ENCODE measurements at places on chromosomes 2 and 18.
A peak's percentile ranks its signal among the peaks of the same experiment; 100 is the strongest.

- DNase-seq: no peak
Observed at GRCh38 chr2:121366040-121366439, 81.0 kb upstream of the TFCP2L1 start.

DNA sequence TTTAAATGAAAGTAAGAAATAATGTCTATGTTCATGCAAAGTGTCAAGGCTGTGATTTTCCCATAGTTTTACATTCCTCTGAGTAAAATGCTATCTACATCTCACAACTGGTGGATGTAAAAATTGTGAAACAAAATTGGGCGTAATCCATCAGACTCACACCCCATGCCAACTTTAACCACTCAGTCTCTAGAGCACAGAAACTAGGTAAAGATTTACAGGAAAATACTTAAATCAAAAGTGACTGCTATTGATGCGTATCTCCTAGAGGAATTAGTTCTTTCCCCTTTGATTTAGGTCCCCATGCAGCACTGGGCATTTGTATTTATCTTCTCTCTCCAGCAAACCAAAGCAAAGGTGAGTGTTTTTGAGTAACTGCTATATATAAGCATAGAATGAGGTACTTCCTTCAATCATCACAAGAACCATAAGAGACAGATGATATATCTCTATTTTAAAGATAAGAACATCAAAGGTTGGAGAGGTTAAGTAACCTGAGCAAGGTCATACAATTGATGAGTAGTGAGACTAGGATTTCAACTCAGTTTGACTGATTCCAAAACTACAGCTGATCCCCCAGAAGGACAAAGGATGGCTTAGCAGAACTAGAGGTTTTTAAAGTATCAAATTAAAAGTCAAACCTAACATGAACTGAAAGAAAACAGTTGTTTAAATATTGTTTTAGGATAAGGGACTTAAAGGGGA, 594.0 kb upstream of the ACVR2A start:
- DNase-seq: no peak

- no peak for DNase-seq
Observed at GRCh38 chr2:193891023-193891422, 1696.3 kb upstream of the TMEFF2 start.

DNA sequence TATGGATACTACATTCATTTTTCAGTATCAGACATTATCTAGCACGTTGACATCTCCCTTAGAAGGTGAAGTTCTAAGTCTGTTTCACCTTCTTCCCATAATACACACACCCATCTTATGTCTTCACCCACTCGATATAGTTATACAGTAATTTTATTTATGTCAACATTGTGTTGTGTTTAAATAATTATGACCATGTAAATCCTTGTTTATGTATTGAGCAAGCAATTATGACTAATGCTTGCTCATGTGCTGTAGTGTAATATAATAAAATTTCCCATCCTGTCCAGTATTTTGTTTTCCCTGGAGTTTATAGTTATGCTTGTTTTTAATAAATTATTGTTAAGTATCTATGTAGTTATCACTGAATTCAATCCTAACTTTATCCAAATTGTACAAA, 163.2 kb downstream of the MTX2 start:
- DNase-seq: peak; percentile 28

GRCh38 chr18:49745045-49746014, 68.0 kb downstream of the ACAA2 start:
- DNase-seq: no peak

- DNase-seq: peak; percentile 59
Observed at GRCh38 chr2:149767516-149767974, 180.0 kb upstream of the MMADHC start.

DNA sequence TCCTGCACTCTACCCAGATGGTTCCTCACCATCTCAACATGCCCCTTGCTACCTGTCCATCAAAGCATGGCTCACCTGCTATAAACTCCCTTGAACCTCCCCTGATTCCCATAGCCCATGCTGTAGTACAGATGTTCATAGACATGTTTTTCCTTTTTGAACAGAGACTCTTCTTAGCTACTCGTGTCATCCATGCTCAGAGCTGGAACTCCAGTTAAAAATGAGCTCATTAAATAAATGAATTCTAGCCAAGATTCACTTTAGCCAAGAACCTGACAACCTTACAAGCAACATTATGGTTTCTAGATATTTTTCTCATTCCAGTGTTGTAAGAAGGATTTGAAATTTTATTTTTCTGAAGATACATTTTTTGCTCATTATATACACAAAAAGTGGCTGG, 65.0 kb downstream of the SCG2 start:
- no peak for DNase-seq

DNA sequence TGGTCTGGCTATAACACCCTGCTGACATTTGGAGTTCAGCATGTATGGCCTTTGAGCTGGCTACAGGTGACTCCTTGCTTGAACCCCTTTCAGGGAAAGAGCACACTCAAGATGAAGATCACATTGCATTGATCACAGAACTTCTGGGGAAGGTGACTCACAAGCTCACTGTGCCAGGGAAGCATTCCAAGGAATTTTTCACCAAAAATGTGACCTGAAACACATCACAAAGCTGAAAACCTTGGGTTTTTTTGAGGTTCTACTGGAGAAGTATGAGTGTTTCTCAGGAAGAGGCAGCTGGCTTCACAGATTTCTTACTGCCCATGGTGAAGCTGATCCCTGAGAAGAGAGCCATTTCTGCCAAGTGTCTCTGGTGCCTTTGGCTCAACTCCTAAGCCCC, 879.0 kb downstream of the CBLN2 start:
- no peak for DNase-seq

GRCh38 chr18:434410-434809, 66.1 kb downstream of the COLEC12 start:
- peak; percentile 32 for DNase-seq

DNA sequence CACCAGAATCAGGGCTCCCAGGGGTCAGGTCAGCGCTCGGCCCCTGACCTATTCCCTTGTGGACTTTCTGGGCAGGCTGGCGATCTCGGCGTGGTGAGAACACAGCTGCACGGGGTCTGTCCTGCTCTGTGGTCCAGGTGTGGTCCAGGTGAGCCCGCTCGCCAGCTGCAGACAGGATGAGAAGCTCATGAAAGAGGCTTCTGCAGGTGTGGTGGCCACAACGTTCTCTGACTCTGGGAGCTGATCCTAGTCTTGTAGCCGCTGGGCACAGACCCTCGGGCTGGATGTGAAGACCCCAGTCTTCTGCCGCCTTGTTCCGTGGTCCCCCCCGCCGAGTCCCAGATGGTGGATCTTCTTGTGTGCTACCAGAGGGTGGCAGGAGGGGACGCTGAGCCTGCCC, 129.7 kb downstream of the RTP5 start:
- DNase-seq: no peak

DNA sequence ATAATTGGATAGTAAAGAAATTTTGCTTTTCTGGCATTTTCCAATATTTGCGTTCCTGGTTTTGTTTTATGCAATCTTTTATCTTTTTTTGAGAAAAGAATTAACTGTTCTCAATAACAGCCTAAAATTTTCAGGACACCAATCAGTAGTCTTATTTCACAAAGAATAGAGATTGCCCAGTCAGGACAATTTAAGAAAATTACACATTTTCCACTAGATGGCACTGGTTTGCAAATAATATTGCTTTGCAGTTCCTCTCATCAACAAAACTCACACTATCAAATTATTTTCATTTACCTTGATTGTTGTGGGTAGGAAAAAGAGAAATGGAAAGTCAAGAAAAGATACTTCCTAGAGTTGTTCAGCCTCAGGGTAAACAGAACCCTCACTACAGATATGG, 2.4 kb upstream of the RBM45 start:
- DNase-seq: peak; percentile 48

DNA sequence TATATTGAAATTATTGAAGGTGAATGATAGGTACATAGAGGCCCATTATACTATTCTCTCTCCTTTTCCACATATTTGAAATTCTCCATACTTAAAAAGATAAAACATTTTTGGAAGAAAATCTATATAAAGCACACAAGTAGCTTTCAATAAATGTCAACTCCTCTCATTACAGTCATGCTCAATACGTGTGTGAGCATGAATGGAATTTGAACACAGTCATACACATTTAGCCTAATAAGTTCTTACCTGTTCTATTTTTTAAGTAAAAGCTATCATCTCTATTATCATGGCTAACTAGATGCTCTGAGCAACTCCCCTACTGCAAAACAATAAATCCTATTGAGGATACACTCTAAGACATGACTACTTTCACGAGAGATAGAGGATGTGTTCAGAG, 41.9 kb upstream of the SPATS2L start:
- DNase-seq: no peak

DNA sequence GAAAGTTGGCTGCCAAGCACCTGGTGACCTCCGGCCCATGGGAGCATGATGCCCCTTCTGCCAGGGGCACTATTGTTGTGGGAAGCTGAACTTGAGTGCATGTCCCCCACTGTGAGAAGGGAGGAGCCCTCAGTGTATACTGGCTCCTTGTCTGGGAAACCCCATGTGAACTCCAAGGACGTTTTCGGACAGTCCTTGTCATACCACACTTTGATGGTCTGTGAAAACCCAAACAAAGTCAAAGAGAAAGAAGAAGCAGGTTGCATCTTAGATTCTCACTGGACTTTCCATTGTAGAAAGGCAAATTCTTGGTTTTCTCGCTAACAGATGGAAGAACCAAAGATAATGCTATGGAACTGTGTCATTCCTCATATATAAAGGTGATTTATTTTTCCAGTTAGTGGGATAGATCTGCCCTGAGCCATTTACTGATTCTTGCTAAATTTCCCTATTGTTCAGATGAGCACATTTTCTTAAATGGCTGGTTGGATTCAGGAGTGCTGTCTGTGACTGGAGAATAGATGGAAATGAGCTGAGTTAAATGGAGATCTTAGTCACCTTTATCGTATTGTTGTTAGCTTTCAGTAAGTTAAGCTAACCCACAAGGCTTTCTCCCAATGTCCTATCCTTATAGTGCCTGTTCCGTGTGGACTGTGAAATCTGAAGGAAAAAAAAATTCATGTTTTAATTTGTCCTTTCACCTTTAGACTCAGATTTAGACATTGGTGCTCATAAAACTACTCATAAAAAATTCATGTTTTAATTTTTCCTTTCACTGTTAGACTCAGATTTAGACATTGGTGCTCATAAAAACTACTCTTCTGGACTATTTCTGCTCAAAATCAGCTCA, 166.6 kb downstream of the ACTR3 start:
- DNase-seq: no peak

- DNase-seq: peak; percentile 17
Observed at GRCh38 chr18:6994056-6994770, 123.4 kb downstream of the LAMA1 start.

GRCh38 chr18:43482136-43482535, 204.8 kb upstream of the SYT4 start:
- no peak for DNase-seq

- no peak for DNase-seq
Observed at GRCh38 chr2:73972846-73973245, 11.9 kb upstream of the TET3 start.

GRCh38 chr18:10482985-10483949, 28.8 kb downstream of the APCDD1 start:
- DNase-seq: no peak

DNA sequence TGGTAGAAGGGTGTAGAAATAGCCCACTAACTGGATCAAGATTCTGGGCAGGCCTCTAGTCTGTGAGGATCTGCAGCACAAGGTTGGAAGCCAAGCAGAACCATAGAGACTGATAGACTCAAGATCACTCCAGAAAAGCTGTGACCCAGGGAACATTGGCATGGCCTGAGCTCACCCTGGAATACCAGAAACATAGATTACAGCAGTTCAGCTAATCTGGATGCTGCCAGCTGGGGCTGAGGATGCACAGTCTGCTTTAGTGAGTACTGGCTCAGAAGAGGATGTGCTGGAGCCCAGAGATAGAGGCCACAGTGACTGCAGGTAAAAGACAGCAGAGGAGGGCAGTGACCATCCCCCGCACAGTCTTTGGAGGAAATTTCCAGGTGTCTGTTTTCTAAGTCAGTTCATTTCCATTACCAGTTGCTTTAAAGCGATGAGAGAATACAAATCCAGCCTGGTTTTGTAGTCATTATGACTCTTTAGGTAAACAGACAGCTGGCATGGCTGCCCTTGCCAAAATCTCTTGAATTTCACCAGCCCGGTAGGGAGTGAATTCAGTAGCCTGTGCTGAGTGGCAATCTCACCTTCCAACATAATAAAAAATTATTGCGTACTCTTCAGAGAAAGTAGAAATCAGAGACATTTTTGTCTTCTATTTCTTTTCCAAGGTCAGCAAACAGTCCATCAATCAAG, 119.2 kb downstream of the ANTXR1 start:
- DNase-seq: no peak

DNA sequence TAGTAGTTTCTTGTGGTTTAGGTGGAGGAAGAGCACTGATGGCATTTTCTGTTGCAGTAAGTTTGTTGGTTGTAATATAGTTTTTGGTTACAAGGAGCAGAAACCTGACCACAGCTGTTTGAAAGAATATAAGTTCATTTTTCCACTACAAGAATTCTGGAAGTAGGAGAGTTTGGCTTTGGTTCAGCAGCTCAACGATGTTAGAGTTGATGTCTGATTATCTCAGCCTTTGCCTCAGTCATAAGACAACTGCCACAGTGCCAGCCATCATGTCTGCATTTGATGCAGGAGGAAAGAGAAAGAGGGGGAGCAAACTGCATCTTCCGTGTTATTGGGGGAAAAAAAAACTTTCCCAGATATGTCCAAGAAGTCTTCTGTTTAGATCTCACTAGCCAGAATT, 119.1 kb downstream of the LYPD1 start:
- DNase-seq: no peak

GRCh38 chr2:20479835-20480234, 33.0 kb downstream of the RHOB start:
- no peak for DNase-seq

All from IMR-90 (cell line).